GM23338 (cell line): ENCODE measurements at places on chromosomes 13 and 19.

DNA sequence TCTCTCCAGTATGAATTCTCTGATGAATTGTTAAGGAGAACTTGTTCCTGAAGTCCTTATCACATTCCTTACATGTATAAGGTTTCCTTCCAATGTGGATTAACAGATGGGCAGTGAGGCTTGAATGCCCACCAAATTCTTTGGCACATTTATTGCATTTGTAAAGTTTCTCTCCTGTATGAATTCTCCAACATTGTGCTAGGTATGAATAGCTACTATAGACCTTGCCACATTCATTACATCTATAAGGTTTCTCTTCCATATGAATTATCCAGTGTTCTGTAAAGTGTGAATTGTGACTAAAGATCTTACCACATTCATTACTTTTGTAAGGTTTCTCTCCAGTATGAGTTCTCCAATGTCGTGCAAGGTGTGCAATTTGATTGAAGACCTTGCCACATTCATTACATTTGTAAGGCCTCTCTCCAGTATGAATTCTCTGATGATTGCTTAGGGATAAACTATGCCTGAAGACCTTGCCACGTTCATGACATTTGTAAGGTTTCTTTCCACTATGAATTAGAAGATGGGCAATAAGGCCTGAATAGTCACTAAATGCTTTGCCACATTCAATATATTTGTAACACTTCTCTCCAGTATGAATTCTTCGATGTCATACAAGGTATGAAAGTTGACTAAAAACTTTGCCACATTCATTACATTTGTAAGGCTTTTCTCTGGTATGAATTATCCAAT lies 20.4 kb downstream of the ZNF578 start:
- H3K27ac ChIP-seq, result no peak overlapping the region
- no peaks in the 10 kb centered on the region for H3K4me1 ChIP-seq
- H3K36me3 ChIP-seq, result peaks cover 50% of the 10 kb centered on the region
- H3K4me3 ChIP-seq, result no peak overlapping the region; the same call in 1 of the 2 replicates
- no peaks in the 10 kb centered on the region for H3K27me3 ChIP-seq

GRCh38 chr19:7526059-7526929 lies 3.9 kb downstream of the MCOLN1 start:
- H3K27ac ChIP-seq, result no peak overlapping the region
- no peaks in the 10 kb centered on the region for H3K36me3 ChIP-seq
- DNase-seq, result no peak
- H3K4me3 ChIP-seq, result no peak overlapping the region
- no peaks in the 10 kb centered on the region for H3K27me3 ChIP-seq

- DNase-seq, result no peak
- H3K27me3 ChIP-seq, result no peaks in the 10 kb centered on the region
- no peaks in the 10 kb centered on the region for H3K36me3 ChIP-seq
- no peaks in the 10 kb centered on the region for H3K4me1 ChIP-seq
Measured at GRCh38 chr19:4979211-4979807, 10.4 kb downstream of the KDM4B start.

DNA sequence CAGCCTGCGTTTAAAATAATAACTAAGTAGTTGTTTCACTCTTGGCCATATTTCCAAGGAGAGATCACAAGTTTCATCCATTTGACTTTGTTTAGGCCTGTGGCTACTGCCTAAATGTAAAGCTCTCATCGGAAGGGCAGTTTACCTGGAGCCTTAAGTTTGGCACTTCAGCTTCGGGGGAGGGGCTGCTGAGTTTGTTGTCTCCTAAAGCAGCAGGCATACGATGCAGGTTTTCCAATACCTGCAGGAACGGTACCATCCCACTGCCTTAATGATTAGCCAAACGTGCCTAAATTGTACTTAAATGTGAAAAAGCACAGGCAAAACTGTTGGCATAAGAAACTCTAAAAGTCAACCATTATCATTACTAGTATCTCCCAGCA lies 63.1 kb downstream of the CRYL1 start:
- H3K36me3 ChIP-seq, result no peaks in the 10 kb centered on the region; the same call in 1 of the 2 replicates
- no peak overlapping the region for H3K27ac ChIP-seq
- no peak overlapping the region for H3K4me3 ChIP-seq
- H3K27me3 ChIP-seq, result no peaks in the 10 kb centered on the region

DNA sequence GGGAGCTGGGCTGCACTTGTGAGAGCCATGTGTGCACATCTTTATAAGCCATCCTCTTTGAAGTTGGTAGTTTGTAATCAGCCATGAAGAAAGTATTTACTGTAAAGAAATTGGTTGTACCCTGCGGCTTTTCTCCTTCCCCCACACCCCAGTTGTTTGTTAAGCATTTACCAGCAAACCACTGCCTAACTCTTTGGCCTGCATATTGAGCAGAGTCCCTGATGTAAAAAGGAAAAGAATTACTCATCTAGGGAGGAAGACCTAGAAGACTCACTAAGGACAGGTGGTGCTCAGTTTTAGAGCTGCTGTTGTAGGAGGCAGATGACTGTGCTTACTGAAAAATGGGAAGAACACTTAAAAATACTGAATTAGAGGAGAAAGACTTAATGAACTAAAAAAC lies 245.3 kb downstream of the PCCA start:
- no peak overlapping the region for H3K4me3 ChIP-seq
- DNase-seq, result no peak
- H3K27ac ChIP-seq, result no peak overlapping the region
- no peaks in the 10 kb centered on the region; the same call in 1 of the 2 replicates for H3K4me1 ChIP-seq
- H3K27me3 ChIP-seq, result no peaks in the 10 kb centered on the region
- H3K36me3 ChIP-seq, result no peaks in the 10 kb centered on the region

- peak overlapping the region; percentile 97 for H3K4me3 ChIP-seq
- no peaks in the 10 kb centered on the region for H3K36me3 ChIP-seq
- peak overlapping the region; percentile 84; the same call in 1 of the 2 replicates for H3K27ac ChIP-seq
- H3K27me3 ChIP-seq, result no peaks in the 10 kb centered on the region
- H3K4me1 ChIP-seq, result peaks cover 8% of the 10 kb centered on the region
Measured at GRCh38 chr13:41961466-41961760, 504 bp upstream of the VWA8 start.

DNA sequence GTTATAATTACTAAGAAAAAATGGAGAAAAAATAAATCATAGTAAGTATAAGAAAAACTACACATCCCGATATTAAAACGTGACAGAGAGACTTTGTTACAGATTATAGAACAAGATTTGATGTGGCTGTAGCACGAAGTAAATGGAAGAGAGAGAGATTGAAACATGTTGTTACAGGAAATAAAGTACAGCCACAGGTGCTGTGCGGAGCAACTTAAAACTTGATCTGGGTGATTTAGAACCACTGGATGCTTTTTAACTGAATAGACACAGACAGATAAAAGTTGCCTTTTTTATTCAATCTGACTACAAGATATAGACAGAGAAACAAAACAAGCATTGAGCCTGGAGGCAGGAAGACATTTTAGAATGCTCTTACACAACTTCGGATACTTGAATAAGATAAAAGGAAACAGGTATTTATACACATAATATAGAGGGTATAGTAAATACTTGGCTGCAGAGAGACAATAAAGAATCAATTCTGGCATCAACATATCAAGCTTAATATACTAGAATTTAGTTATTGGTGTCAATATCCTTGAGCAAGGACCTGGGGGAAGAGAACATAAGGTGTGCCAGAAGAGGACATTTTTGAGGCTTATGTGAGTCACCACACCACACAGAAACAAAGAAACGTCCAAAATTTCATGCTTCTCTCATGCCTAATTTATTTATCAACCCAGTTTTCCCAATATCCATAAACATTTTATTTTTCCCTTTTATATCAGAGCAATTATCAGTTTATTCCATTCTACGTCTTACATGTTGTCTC lies 548.5 kb downstream of the SLITRK1 start:
- no peaks in the 10 kb centered on the region for H3K36me3 ChIP-seq
- no peaks in the 10 kb centered on the region for H3K27me3 ChIP-seq
- H3K4me3 ChIP-seq, result no peak overlapping the region
- H3K4me1 ChIP-seq, result no peaks in the 10 kb centered on the region
- no peak for DNase-seq
- no peak overlapping the region for H3K27ac ChIP-seq

GRCh38 chr19:5470264-5470671 lies 15.1 kb downstream of the ZNRF4 start:
- no peaks in the 10 kb centered on the region for H3K27me3 ChIP-seq
- no peak for DNase-seq
- no peak overlapping the region for H3K27ac ChIP-seq

DNA sequence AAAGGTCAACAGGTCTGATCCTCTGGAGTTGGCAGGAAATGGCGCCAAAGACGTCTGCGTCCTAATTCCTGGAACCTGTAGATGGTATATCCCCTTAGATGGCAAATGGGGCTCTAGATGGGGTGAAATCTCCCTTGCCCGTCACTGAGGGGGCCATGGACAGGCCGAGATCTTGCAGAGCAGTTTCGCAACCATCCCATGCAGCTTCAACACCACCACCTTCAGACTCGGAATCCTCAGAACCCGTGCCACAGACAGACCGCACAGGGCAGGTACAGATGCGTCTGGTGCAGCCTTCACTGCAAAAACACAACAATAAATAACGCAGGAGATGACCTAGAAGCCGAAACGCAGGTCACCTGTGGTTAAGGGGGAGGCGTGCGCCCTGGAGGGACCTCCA lies 17.7 kb downstream of the REXO1 start:
- no peak overlapping the region for H3K27ac ChIP-seq
- H3K4me1 ChIP-seq, result no peaks in the 10 kb centered on the region
- H3K4me3 ChIP-seq, result no peak overlapping the region
- no peaks in the 10 kb centered on the region for H3K36me3 ChIP-seq
- no peaks in the 10 kb centered on the region for H3K27me3 ChIP-seq

DNA sequence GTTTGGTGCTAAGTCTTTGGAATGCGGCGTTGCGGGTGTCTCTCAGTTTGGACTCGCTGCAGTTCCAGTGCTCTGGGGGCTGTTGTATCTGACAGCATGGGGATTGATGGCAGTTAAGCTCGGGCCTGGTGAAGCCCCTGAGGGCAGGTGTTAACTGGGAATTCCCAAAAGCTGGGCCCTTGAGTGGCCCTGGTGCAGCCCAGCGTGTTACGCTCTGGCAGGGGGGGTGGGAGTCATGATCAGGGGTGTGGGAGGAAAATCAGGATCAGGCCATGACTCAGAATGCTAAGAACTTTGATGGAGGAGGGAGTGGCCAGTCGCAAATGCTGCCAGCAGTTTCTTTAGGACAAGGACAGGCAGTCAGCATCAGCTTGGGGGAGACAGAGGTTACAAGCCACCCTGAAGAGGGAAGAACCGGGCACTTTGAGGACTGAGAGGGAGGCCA lies 19.6 kb downstream of the AP2A1 start:
- peaks cover 11% of the 10 kb centered on the region; the same call in 1 of the 2 replicates for H3K36me3 ChIP-seq
- no peak for DNase-seq
- H3K4me3 ChIP-seq, result no peak overlapping the region
- no peaks in the 10 kb centered on the region for H3K27me3 ChIP-seq
- H3K4me1 ChIP-seq, result no peaks in the 10 kb centered on the region
- H3K27ac ChIP-seq, result no peak overlapping the region

GRCh38 chr19:33424181-33424580 lies 50.7 kb downstream of the CEBPG start:
- no peaks in the 10 kb centered on the region for H3K4me1 ChIP-seq
- no peak overlapping the region for H3K4me3 ChIP-seq
- H3K36me3 ChIP-seq, result no peaks in the 10 kb centered on the region
- no peaks in the 10 kb centered on the region for H3K27me3 ChIP-seq
- no peak for DNase-seq

DNA sequence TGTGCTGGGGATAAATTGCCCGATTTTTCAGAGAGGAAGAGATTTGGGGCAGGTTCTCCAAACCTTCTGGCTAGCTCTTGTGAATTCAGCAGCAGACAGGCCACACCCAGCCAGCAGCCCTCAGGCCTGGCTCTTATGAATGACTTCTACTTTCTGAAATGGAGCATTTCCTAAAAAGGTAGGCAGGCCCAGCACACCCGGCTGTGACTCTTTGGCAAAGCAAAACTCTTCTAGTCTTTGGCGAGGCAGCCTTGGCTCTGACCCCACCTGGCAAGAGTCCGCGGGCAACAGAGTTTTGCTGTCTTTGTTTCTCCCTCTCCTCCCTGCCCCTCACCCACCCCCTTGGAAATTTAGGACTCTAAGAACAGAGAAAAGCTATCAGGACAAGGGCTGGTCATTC lies 221.2 kb downstream of the ZNF536 start:
- H3K4me3 ChIP-seq, result no peak overlapping the region
- DNase-seq, result no peak
- H3K27me3 ChIP-seq, result no peaks in the 10 kb centered on the region
- H3K36me3 ChIP-seq, result no peaks in the 10 kb centered on the region

DNA sequence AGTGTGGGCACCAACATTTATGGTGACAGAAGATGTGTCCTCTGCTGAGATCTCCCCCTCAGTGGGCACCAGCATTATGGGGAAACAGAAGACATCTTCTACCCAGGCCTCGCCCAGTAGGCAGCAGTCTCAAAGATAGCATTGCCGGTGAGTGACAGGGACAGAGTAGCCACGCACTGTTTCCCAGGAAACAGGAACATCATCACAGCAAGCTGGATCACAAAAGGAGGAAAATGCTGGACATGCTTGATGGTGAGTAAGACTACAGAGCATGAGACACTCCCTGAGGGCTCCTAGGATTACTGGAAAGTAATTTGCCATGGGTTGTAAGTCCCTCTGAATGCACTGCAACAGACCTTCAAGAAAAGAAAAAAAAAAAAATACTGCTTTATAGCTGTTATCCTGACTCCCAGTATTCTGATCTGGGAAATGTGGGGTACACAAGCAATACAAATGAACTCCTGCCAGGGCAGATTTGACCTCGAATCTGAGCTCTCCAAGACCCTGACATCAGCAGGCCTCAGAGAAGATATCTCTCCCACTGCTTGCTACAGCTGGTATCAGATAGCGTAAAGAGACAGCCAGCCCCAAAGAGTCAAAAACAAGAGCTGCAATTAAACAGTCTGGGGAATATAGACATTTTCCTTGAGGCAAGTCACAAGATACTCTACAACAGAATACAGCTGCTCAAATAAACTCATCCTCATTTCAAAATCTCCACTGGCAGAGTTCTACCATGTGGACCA lies 180.4 kb downstream of the RBM26 start:
- H3K27ac ChIP-seq, result no peak overlapping the region
- H3K4me1 ChIP-seq, result peaks cover 4% of the 10 kb centered on the region; the same call in 1 of the 2 replicates
- no peak overlapping the region for H3K4me3 ChIP-seq
- DNase-seq, result no peak
- H3K36me3 ChIP-seq, result no peaks in the 10 kb centered on the region

GRCh38 chr19:18939922-18940768 lies 872 bp downstream of the HOMER3 start:
- no peak overlapping the region for H3K27ac ChIP-seq
- H3K36me3 ChIP-seq, result no peaks in the 10 kb centered on the region
- H3K27me3 ChIP-seq, result peaks cover 5% of the 10 kb centered on the region; the same call in 1 of the 2 replicates
- DNase-seq, result peak; percentile 87
- peak overlapping the region; percentile 81 for H3K4me3 ChIP-seq
- peaks cover 9% of the 10 kb centered on the region for H3K4me1 ChIP-seq
